ENCODE measurements at places on chromosomes 2 and 18.

GRCh38 chr2:105521176-105521575 lies 122.3 kb upstream of the FHL2 start:
- DNase-seq, result no peak

DNA sequence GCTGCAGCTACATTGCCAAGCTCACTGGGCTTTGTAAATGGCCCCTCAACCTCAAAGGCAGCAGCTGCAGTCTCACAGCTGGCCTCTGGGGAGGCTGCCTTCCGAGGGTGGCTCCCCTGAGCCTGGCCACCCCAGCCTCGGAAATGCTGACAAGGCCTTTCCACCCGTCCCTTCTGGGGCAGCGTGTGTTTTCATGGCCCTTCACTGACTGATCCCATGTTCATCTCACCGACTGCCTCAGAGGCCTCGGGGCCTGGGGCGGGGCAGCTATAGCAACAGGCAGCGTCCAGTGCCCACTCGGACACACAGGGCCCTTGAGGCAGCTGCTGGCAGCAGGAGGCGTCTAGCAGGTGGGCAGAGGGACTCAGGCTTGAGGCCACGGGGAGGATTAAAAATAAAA lies 149.7 kb downstream of the GLI2 start:
- no peak for DNase-seq

DNA sequence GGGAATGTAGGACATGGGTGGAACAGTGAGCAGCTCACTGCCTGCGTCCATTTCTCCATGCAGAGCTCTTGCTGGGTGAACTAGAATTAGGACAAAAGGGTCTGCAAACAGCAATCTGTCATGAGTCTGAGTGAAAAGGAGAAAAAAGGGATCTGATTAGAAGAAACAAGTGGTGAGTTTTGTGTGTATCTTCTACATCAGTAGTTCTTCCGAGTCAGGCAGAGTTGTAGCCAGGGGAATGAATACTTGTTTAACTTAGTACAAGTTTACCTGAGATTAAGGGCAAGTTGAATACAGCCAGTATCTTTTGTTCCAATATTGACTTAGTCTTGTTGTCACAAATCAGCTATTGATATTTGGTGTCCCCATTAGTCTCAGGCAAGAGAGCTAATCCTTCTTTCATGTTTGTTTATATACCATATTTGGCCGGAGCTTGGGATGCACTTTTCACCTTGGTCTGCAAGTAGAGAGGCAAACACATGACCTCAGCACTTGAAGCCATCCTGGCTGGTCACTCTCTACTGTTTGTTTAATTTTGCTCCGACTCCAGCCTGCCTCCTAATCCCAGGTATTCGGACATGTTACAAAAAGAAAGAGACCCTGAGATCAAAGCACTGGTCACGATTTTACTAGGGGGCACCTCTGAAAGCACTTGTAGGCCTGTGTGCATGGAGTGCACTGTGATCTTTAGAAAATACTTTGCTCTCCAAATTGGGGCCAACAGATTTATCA lies 211.0 kb upstream of the NT5C1B start:
- DNase-seq, result no peak

- no peak for DNase-seq
Measured at GRCh38 chr18:12394428-12394827, 13.3 kb upstream of the PRELID3A start.

DNA sequence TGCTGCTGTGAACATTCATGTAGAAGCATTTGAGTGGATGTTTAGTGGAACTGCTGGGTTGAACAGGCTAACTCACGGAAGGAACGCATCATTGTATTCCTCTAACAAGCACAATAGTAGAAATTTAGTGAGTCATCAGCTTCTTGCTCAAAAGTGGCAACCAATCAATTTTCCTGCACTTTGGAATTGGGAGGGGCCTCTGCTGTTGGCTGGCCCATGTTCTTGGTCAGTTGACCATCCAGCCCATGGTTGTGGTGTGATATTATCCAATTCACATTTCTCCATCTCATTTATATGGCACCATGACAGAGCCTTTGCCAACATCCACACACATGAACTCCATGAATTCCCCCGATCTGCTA lies 95.0 kb downstream of the TNFRSF11A start:
- DNase-seq, result no peak

DNA sequence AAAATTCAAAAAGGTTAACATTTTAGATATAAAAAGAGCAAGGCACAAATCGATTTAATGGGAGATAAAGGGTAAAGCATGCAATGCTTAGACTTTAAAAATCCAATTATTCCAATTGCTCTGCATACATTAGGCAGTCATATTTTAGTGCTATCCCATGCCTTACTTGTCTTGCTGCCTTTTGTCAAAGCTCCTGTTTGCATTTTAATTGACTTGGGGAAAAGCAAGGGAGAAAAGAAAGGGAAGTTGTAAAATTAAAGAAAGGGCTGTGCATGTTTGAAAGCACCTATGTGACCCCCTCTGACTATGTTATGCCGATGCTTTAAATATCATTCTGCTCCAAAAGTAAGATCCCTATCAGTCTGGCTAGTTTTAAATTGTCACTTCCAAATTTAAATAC lies 193.7 kb upstream of the VWC2L start:
- DNase-seq, result no peak
